ENCODE measurements at places on chromosomes 2 and 18.

DNA sequence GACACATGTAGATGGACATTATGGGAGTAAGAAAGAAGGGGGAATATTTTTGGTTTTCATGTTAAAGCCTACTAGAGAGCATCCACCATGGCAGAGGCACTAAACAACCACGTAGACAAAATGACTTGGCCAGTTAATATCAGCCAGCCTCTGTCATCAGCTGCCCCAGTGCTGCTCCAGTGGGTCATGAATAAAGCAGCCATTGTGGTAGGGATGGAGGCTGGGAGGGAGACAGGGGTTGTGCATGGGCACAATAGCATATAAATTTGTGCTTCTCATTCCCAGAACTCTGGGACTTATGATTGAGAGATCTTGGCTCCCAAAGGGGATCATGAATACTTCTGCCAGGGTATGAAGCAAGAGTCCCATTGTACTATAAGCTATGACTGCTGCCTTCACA, 31.1 kb upstream of the CXCR4 start:
- DNase-seq, result no peak

- DNase-seq, result no peak
These were observed 37.4 kb upstream of the SLC9A2 start for GRCh38 chr2:102581911-102582310.

GRCh38 chr18:59318460-59319050, at the start of gene CPLX4:
Gene CPLX4 (minus strand): TSS chr18:59318649. CDS start chr18:59318462, 187 bp downstream.
- peak; percentile 59 for DNase-seq

DNA sequence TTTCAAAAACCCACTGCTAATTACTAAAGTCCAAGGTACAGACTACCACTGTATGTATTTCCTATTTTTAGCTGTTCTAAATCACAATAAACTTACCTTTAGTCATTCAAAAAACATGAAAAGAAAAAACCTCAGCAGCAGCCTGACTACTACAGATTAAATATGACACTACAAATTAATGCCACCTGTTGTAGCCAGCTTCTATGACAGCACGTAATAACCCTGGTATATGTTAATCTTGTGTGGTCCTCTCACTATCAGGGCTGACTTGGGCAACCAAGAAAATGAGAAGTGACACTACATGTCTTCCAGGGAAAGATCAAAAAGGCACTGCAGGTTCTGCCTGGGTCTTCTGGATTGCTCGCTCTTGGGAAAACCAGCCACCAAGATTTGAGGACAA, 90.6 kb upstream of the FAM124B start:
- DNase-seq, result no peak

GRCh38 chr2:174222154-174222553, 26.2 kb downstream of the OLA1 start:
- no peak for DNase-seq

- DNase-seq, result no peak
These were observed 14.5 kb upstream of the SULT1C4 start for GRCh38 chr2:108363024-108363907.

DNA sequence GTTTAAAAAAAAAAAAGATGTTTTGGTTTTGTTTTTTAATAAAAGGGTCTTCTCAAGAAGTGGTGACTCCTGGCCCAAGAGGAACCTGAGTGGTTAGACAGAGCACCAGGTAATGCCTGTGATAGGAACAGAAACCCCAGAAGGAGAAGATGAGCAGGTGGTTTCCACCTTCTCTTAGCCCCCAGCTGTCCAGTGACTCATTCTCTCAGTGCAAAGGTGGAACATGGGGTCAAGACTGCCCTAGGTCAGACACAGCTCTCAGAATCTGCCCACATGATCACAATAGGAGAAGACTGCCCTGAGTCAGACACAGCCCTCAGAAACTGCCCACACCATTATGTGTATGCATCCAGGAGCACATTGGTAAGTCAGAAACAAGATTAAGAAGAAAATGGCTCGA, 61.8 kb downstream of the TBC1D8 start:
- no peak for DNase-seq

GRCh38 chr2:11869391-11869991, 123.1 kb downstream of the LPIN1 start:
- DNase-seq, result no peak

DNA sequence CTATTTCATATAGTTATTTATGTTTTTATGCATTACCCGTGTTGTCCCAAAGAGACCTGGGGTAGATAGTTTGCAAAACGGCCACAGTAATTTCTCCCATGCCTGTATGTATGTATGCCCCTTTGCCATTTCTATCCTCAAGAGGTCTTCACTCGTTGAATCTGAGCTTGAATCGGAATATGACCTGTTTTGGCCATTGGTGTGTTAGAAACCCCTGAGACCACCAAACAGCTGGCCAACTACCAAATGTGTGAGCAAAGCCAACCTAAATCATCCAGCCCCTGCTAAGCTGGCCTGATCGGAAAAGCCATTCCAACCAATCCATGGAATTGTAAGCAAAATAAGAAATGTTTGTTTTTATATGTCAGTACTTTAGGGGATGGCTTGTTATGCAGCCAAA, 23.4 kb upstream of the INO80C start:
- DNase-seq, result no peak

DNA sequence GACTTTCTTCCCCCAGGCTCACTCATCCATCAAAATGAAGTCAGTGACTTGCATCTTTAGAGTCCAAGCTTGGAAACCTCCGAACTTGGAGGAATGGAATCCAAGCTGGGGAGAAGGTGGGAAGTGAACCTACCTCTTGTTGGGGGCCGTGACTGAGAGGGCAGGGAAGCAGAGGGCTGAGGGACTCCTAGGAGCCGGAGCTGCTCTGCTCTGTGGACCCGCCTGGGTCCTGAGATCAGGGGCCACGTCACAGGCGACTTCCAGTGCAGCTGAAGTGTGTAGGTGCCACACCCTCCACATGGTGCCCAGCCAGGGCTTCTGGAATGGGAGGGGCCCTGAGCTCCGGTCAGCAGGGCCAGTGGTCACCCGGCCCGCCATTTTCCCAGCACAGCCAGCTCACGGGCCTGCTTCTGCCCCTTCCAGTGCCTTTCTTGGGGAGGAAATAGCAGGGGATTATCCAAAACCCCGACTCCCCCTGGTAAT, 63.4 kb upstream of the OTOS start:
- DNase-seq, result no peak

GRCh38 chr18:10604182-10604581, 78.4 kb downstream of the NAPG start:
- DNase-seq, result no peak

DNA sequence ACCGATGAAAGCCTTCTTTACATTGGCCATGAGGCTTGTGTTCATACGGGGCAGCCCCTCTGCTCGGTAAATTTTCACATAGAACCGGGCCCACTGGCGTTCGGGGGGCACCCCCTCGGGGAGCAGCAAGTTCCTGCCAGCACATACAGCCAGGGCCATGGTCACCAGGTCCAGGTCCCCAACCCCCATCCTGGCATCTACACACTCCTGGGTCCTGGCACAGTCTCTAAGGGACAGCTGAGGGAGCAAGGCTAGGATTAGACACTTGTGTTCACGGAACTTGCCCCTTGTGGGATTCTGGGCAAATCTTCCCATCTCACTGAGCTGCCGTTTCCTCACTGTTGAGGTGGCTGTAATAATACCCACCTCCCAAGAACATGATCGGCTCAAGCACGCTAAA, 5.6 kb upstream of the OTOF start:
- no peak for DNase-seq

DNA sequence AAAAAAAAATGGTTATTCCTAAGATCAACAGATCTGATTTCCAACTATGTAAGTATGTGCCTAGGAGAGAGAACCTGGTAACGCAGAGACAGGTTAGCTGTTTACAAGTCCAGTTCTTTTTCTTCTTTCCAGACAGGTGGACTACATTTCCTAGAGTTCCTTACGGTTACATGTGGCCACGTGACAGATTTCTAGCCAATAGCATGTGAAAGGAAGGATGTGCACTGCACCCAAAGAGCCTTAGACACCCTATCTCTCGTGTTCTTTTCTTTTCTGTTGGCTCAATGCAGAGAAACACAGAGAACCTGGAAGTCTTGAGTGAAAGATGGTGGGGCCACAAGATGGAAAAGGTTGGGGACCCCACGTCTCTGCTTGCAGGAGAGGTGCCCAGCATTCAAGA, 375.9 kb downstream of the TNS1 start:
- no peak for DNase-seq

- DNase-seq, result no peak
These were observed 340.5 kb upstream of the SLC39A10 start for GRCh38 chr2:195316486-195316885.

DNA sequence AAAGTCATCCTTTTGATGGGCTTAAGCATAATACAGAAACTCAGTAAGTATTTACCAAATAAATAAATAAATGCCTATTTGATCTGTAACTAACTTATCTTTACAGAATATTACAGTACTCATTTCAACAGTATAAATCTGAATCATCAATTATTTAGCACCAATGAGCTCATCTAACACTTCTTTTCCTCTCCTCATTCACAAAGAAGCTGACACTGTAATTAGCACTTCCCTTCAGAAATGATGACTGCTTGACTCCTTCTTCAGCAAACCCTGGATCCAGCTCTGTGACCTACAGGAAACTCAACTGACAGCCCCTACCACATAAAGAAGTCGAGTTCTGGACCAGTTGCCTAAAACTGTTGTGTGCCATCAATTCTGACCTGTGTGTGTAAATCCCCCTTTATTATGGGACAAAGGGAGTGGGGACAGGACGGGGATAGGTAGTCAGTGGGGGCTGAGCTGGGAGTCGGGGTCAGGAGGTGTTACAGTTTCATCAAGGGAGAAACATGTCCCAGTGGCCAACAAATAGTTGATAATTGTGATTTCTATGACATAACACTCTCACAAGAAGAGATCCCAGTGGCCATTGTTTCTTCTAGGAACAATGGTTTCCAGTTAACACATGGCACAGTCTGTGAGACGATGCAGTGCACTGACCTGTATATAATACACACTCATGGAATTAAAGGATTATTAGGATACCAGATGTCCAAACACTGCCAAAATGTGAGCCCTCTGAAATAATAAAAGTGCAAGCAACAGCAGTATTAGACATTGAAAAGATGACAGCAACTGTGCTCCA, 68.7 kb downstream of the STK39 start:
- peak; percentile 30 for DNase-seq

DNA sequence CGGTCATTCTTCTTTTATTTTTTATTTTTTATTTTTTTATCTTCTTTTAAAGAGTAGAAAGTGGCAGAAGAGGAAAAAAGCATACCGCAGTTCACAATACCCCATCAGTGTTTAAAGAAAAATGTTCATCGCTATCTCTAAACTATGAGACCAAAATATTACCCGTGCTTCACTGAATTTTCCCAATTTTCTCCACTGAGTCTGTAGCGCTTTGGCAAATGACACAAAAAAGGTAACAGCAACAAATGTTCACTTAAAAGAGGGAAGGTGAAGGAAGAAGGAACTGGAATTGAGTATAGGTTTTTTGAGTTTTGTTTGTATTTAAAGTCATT, 15.1 kb upstream of the RIOK3 start:
- DNase-seq, result no peak

- no peak for DNase-seq
These were observed 20.4 kb downstream of the EDAR start for GRCh38 chr2:108968619-108969018.

DNA sequence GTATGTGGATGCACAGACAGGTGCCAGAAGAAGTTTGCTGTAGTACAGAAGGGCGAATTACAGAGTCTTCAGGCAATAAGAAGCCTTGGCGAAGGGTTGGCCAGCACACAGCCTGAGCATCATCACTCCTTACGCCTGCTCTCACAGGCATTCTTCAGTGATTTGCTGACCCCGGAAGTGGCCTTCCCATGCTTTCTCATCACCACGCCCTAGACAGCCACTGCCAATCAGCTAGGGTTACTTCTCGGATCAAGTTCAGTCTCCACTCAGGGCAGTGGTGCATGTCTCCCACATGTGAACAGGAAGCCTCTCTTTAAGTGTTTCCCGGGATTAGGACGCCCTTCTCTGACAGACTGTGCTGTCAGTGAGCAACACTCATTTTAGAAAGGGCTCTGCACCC, 81.8 kb downstream of the C1QL2 start:
- no peak for DNase-seq

- DNase-seq, result no peak
These were observed 496.5 kb upstream of the SOX11 start for GRCh38 chr2:5195636-5196035.

DNA sequence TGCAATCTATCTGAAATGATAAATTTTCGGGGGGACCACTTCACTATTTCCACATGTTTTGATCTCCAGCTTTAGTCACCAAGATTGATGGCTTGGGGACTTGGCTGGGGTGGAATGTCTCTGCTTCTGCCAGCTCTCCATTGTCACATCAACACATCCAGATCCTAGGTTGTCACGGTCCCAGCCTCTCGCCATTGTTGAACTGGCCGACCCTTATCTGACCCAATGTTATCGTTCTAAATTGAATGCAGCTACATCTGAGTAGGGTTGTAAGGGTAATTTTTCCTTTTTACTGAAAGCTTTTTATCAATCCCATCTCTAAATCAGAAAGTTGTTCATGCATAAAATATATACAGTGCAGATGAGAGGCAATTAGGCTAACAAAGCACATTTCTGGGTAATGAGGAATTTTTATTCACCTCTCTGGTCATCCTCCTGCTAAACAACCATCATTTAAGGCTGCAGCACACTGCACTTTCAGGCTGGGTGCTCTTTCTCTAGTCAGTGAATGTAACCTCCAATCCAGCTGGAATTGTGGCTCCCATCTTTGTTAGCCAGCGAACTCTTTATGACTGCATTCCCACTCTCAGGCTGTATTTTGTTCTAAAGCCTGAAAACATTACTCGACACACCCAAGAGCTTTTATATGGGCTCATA, 128.2 kb downstream of the COL4A4 start:
- no peak for DNase-seq

DNA sequence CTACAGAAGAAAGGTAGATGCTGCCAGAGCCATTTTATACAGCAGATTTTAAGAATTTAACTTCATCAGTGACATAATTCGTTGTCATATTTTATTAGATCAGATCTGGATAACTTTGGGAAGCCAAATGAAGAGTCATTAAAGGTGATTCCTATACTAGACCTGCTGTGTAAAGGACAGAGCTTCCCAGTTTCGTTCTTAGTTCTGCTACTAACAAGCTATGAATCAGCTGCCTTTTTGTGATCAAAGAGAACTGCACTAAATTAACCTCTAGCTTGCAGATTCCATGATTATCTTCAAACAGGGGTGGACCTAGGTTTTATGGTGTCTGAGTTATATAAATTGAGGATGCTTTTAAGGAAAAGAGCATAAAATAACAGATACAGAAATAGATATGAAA, 926.5 kb upstream of the ACVR2A start:
- no peak for DNase-seq

GRCh38 chr2:2542966-2543611, 212.0 kb upstream of the MYT1L start:
- no peak for DNase-seq

GRCh38 chr2:179861416-179862067, at the start of gene ZNF385B:
Gene ZNF385B (minus strand): TSS chr2:179861612.
- DNase-seq, result no peak

Data from D341Med (cell line).